ENCODE measurements at places on chromosomes 7 and 10.

- DNase-seq, result no peak
- no peak overlapping the region for H3K27ac ChIP-seq
- H3K4me3 ChIP-seq, result no peak overlapping the region
- H3K36me3 ChIP-seq, result no peaks in the 10 kb centered on the region
These were observed 266.9 kb downstream of the RPS24 start for GRCh38 chr10:78300526-78300925.

GRCh38 chr7:108147031-108147563, 16.9 kb upstream of the LAMB4 start:
- peaks cover 4% of the 10 kb centered on the region for H3K4me1 ChIP-seq
- no peak overlapping the region for H3K4me3 ChIP-seq
- DNase-seq, result no peak
- no peak overlapping the region for H3K27ac ChIP-seq

- DNase-seq, result no peak
- H3K27ac ChIP-seq, result no peak overlapping the region
- no peaks in the 10 kb centered on the region for H3K27me3 ChIP-seq
These were observed 256.9 kb upstream of the FZD1 start for GRCh38 chr7:91007371-91007770.

GRCh38 chr10:11294831-11295450, 277.3 kb downstream of the CELF2 start:
- no peaks in the 10 kb centered on the region for H3K36me3 ChIP-seq
- no peaks in the 10 kb centered on the region for H3K4me1 ChIP-seq
- DNase-seq, result no peak
- H3K27ac ChIP-seq, result no peak overlapping the region
- no peak overlapping the region for H3K4me3 ChIP-seq

DNA sequence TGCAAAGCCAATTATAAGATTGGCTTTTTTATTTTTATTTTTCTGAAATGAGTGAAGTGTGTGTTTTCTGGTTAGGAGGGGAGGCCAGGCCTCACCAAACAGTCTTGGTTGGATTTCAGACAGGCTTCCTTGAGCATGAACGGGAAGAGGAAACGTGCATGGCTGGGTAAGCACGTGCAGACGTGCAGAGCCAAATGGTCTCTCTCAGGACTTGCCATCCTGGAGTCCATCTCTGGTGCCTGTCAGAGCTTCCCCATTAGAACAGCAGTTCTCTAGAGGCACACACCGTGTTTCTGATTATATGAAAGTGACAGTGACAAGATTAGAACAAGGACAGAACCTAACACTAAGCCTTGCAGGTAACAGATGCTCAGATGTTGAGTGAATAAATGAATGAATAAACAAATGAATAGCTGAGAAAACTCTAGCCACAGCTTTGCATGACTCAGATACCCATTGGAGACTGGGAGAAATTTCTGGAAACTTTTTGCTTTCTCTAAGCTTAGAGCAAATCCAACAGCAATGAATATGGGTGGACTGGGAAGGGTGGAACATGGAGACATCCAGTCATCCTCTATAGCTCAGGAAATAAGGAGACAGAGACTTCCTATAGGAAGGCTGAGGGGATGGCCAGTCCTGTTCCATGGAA, 11.8 kb upstream of the CALD1 start:
- no peak overlapping the region for H3K4me3 ChIP-seq
- no peak for DNase-seq
- no peaks in the 10 kb centered on the region for H3K4me1 ChIP-seq
- H3K27ac ChIP-seq, result no peak overlapping the region
- no peaks in the 10 kb centered on the region for H3K27me3 ChIP-seq

- no peak overlapping the region for H3K4me3 ChIP-seq
- no peaks in the 10 kb centered on the region for H3K4me1 ChIP-seq
- no peak overlapping the region for H3K27ac ChIP-seq
- H3K36me3 ChIP-seq, result no peaks in the 10 kb centered on the region
- no peak for DNase-seq
These were observed 219.5 kb upstream of the HPS1 start for GRCh38 chr10:98666276-98666675.

DNA sequence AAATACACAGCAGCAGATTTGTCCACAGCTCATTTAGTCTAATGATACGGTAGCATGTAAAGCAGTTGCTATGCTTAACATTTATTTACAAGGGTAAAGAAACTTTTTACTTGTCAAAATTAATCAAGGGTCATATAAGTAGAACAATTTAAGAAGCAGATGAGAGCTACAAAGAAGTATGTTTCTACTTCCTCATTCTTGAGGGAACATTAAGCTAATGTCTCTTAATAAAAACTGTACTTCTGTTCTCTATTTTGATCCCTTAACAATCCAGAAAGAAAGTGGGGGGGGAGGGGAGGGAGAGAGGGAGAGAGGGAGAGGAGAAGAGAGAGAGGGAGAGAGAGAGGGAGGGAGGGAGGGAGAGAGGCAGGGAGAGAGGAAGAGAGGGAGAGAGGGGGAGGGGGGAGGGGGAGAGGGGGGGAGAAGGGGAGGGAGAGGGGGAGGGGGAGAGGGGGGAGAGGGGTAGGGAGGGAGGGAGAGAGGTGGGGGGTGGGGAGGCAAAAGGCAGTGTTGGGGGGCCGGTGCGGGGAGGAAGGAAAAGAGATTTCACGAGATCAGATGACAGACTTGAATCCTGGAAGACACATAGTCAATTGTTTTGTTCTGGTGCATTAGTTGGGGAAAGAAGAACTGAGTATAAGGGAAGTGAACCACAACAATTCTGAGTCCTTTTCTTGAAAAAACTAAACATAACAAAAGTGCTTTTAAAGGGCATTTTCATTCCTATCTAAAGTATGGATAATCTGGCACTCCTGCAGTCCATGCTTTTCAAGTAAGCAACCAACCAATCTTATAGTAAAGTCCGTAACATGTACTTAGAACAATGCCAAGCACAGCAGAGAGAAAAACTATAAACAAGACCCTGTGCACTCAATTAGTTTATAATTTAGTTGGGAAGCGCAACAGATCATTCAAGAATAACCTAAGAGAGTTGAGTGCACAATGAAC, 128.0 kb downstream of the USP6NL start:
- H3K36me3 ChIP-seq, result peaks cover 1% of the 10 kb centered on the region
- no peak overlapping the region for H3K4me3 ChIP-seq
- DNase-seq, result no peak
- H3K27me3 ChIP-seq, result no peaks in the 10 kb centered on the region
- no peak overlapping the region for H3K27ac ChIP-seq

DNA sequence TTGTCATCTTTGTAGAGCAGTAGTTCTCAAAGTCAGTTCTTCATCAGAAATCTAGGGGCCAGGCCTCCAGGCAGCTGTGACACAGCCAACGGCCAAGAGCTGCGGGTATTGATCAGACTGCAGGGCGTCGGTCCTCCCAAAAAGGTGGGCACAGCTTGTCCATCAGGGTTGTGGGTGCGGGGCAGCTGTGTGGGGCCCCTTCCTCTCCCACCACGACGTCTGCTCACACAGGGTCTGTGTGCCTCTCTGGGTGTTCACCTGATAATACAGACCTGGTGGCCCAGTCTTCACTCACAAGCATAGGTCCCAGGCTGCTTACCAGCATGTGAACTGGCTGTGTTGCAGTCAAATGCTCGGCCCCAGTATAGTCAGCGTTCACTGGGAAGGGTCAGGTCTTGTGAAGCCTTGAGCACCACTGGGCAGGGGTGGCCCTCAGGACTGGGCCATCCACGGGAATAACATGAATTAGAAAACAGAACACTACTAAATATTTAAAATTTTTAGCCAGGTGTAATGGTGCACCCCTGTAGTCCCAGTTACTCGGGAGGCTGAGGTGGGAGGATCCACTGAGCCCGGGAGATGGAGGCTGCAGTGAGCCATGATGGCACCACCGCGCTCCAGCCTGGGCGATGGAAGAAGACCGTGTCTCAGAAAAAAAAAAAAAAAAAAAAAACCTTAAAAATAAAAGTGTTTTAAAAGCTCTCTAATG, 102.8 kb upstream of the DIP2C start:
- H3K4me3 ChIP-seq, result no peak overlapping the region
- H3K36me3 ChIP-seq, result no peaks in the 10 kb centered on the region
